ENCODE measurements at places on chromosomes 16 and 17.

DNA sequence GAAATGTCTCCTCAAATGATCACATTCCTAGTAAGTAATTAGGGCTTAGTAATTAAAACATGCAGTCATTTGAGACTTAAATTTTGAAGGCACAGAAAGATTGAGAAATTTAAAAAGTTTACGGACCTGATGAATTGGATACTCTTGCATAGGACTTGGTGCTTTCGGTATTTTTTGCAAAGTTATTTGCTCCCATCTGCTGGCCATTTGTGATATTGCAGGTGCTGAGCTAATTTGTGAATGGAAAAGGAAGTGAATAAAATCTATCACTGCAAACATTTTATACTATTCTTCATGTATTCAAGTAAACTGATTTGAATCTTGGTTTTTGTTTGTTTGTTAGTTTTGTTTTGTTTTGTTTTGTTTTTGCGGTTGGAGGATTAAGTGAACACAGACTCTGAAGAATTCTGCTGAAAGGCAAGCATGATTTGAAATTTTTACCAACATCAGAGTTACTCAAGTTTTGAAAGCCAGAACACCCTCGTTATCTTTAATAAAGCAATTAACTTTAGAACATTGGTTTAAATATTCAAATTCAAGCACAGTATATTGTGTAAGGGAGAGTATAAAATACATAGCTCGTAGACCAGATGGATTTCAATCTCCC, 689.5 kb upstream of the RBFOX1 start:
- DNase-seq, result peak; percentile 35

DNA sequence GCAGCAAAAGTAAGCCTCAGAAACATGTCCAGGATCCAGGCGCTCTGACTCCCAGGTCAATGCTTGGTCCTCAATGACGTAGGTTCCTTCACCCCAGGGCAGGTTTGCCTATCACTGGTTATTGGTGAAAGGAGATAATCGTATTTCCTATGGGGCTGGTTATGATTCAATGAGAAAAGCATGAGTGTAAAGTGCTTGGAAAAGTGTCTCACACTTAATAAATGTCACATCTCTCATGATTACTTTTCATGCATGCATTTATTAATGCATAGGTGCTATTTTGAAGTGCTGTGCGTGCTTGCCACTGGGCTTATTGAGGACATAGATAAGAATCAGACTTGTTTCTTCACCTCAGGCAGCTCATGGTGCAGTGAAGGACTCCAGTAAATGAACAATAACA, 10.4 kb upstream of the CDH13 start:
- no peak for DNase-seq

- DNase-seq, result peak; percentile 28
Measured at GRCh38 chr16:14434860-14435259, 195.2 kb downstream of the PARN start.

GRCh38 chr17:30235386-30236296, at the start of gene SLC6A4:
TSS of gene SLC6A4 (minus strand) at chr17:30235697. CDS start at chr17:30221958, 13,739 bp downstream.
- DNase-seq, result peak; percentile 73

- no peak for DNase-seq
Measured at GRCh38 chr17:40350689-40351358, 13.7 kb downstream of the GJD3 start.

- DNase-seq, result no peak
Measured at GRCh38 chr16:62137996-62138395, 101.8 kb upstream of the CDH8 start.

DNA sequence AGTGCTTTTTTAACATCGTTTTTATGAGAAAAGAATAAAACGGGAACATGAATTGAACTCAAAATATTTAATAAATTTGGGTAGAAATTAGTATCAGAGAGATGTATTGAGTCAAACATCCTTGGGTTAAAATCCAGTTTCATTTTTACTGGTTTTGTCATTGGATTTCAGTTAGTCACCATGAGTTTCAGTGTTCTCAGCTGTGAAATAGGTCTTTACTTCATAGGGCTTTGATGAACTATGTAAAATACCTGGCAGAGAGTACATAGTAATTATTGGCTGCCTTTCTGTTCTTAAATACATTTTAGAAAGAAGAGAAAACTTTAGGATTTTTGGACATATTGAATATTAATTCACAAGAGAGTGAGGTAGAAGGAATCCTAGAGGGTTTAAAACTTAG, 105.8 kb downstream of the TANC2 start:
- DNase-seq, result no peak

GRCh38 chr17:48596000-48596734, 2.6 kb upstream of the HOXB5 start:
- DNase-seq, result no peak

DNA sequence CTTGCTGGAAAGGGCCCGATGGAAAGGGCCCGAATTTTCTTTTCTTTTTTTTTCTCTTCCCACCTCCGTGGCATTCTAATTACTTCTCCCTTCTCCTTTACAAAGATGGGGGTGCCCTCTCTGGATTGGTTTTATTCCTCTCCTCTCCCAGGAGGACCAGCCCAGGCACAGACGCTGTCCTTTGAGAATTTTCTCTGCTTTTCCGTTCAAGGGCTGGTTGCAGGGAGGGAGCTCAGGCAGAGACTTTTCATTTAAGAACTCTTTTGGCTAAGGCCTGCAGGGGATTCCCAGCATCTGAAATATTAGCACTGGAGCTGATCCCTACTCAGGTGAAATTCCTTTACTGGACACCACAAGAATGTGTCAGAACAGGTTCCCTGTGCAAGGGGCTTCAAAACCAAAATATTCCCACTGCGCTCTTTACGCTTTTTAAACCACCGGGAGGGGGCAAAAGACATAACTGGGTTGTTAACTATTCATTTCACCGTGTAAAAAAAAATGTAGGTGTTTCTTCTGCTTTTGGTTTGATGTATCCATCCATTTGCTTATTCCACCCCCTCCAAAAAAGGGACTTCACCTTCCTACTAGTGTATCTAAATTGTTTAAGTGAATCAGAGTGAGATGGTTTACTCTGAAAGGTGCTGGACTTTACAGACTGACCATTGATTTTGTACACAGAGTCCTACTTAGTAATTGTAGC, 1.4 kb downstream of the NFAT5 start:
- peak; percentile 30 for DNase-seq

DNA sequence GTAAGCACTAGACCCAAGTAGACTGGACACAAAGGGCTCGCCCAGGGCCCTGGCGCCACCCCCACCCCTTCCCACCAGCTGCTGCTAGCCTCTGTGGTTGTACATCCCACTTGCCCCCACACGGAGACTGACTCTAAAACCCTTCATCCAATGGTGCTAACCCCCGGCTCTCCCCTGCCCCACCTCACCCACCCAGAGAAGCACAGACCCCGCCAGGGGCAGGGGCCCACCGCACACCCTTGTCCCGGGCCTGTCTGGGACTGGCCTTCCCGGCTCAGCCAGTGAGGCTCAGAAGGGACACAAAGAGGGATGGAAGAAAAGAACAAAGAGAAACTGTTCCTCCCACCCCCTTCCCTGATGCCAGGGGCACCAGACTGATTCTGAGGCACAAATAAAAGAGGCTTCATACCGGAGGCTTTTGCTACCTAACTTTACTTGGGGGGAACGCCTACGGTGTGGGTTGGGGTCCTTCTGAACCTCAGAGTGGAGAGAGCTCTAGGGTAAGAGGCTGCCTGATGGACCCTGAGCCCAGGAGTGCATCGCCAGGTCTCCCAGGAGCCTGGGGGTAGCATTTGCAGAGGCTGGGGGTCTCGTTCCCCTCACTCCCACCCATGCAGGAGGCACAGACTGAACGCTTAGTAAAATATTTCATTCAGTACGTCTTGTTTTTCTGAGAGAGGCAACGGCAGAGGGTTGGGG, 8.2 kb downstream of the CORO6 start:
- no peak for DNase-seq

- DNase-seq, result peak; percentile 26
Measured at GRCh38 chr16:14455573-14455972, 174.5 kb downstream of the PARN start.

- peak; percentile 86 for DNase-seq
Measured at GRCh38 chr16:85126705-85127378, 14.6 kb upstream of the CIBAR2 start.

GRCh38 chr17:72121164-72122009, 567 bp downstream of the SOX9 start:
- peak; percentile 60 for DNase-seq

GRCh38 chr16:4613636-4614570, 785 bp downstream of the UBALD1 start:
- peak; percentile 65 for DNase-seq

DNA sequence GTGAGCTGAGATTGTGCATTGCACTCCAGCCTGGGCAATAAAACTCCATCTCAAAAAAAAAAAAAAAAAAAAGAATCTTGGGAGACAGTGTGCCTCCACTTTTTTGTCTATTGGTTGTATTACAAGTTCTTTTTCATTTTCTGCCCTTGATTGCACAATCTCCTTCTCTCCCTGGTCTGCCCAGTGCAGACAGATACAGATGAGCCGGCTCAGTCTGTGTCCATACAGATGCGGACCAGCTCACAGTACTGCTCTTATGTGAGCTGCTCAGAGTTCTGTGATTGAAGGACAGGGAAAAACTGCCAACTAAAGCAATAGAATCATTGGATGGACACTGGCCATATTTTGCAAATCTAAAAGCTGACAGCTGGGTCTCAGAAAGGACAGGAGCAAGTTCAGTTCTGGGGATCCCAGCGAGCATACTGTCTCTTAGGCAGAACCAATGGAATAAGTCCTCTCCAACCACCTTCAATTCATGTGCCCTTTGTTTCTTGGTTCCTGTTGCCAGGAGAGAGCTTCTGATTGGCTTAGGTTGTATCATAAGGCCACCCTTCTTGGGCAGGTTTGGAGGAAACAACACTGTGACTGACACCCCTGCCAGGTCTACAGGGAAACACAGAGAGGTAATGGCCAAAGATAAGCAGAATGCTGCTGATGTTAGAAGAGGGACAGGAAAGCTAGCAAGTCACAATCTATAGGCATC, 495.6 kb upstream of the HSBP1 start:
- no peak for DNase-seq

- DNase-seq, result no peak
Measured at GRCh38 chr17:31549121-31549524, 157.6 kb downstream of the RAB11FIP4 start.

GRCh38 chr16:68936736-68937631, 93.7 kb downstream of the TANGO6 start:
- DNase-seq, result no peak

DNA sequence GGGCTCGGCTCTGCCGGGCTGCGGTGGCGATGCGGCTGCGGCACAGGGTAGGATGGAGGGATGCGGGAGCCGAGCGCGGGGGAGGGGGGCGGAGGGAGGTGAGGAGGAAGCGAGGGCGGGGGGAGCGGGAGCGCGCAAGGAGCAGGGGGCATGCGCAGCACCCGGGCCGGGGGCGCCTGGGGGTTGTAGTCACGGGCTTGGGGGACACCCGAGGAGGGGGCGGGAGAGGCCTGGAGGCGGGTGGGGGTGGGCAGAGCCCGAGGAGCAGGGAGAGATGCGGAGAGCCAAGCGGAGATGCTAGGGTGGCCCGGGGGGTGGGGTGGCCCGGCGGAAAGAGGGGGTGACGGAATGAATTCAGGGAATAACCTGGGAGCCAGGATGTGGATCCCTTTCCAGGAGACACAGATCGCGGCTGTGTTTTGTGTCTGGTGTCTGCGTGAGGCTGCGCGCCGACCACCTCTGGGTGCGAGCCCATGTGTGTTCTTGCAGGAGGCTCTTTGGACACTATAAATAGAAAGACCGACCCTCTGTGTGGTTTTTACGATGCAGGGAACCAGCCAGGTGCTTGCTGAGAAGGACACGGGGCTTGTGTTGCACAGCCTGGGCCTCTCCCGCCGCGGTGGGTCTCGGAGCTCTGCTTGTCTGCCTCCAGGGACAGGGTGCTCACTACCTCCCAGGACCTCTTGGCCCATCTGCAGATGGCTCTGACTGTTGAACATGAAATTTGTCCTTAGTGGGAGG, at the start of gene STX1B:
Gene STX1B, minus strand, starts transcription at position 54 of the 741 bp plus-strand sequence. CDS start 242 bp downstream, outside the sequence.
- DNase-seq, result peak; percentile 96

GRCh38 chr17:39084558-39084957, 66.9 kb downstream of the PLXDC1 start:
- no peak for DNase-seq

- no peak for DNase-seq
Measured at GRCh38 chr17:75861927-75862317, 6.8 kb upstream of the WBP2 start.

- DNase-seq, result no peak
Measured at GRCh38 chr16:76956841-76957240, 234.1 kb upstream of the MON1B start.

GRCh38 chr17:49779739-49780231, 8.7 kb upstream of the KAT7 start:
- no peak for DNase-seq

DNA sequence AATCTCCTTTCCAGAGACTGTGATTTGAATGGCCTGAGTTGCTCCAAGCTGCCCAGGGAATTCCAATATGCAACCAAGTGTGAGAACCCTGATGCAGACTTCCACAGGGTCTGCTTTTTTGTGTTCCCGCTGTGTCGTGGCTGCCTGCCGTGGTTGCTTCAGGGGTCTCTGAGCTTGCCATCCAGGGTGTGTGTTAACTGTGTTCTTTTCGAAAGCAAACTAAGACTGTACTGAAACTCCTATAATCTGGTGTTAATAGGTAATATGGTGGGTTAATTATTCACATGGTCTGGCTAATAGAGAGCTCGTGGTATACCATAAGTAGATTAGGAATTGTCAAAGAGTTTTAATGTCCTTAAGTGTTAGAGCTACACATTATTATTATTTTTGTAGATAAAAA, 20.7 kb downstream of the UBN1 start:
- DNase-seq, result no peak

- no peak for DNase-seq
Measured at GRCh38 chr16:56534847-56535383, 15.1 kb upstream of the BBS2 start.

- DNase-seq, result peak; percentile 71
Measured at GRCh38 chr17:34542700-34543336, 36.6 kb upstream of the TMEM132E start.

- no peak for DNase-seq
Measured at GRCh38 chr16:87918866-87919680, 17.3 kb downstream of the CA5A start.

DNA sequence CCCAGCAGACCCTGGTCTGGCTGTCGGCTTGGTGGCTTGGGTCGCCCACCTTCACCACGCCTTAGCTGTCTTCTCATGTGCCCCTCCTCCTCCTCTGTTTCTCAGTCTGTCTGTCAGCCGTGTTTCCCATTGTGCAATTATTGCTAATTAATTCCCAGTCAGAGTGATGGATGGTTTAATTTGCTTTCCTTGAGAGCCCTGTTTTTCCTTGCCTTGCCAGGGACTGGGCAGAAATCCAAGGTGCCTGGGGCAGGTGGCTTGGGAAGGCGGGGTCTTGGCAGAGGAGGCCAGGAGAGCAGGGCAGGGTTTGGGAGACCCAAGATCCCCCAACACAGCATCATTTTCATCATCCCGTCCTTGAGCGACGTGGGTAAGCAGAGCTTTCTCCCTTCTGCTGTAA, 21.3 kb downstream of the NECAB2 start:
- no peak for DNase-seq

DNA sequence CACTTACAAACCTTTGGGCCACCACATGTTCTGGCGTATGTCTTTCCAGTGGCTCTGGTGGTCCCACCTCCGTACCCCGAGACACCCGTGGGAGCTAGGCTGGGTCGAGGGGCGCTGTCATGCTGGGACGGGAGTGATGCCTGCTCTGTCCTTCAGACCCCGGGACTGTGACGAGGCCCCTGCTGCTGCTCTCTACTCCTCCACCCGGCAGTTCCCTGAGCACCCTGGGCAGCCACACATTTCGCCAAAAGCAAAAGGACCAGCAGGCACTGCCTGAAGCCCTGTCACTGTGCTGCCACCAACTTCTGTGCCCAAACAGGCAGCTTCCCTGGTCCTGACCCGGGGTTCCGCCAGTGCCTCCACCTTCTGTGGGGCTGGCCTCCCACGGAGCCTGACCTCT, 15.5 kb downstream of the DOC2B start:
- no peak for DNase-seq

- no peak for DNase-seq
Measured at GRCh38 chr16:85258166-85258565, 145.9 kb upstream of the CIBAR2 start.

GRCh38 chr17:74890554-74890953, 2.9 kb downstream of the FADS6 start:
- no peak for DNase-seq
